ENCODE measurements at places on chromosomes 1 and 21.

DNA sequence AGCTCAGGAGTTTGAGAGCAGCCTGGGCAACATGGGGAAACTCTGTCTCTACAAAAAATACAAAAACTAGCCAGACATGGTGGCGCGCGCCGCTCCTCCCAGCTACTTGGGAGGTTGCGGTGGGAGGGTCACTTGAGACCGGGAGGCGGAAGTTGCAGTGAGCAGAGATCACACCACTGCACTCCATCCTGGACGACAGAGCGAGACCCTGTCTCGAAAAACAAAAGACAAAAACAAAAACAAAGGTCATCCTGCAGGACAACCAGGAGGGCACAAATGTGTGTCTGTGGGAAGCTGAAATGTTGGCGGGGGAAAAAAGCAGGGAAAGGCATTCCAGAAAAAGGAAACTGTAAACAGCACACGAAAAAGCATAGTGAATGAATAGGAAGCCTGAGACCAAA lies 104.1 kb upstream of the HNRNPU start:
- DNase-seq, result no peak

GRCh38 chr1:225509770-225510169 lies 81.9 kb upstream of the LBR start:
- DNase-seq, result no peak

DNA sequence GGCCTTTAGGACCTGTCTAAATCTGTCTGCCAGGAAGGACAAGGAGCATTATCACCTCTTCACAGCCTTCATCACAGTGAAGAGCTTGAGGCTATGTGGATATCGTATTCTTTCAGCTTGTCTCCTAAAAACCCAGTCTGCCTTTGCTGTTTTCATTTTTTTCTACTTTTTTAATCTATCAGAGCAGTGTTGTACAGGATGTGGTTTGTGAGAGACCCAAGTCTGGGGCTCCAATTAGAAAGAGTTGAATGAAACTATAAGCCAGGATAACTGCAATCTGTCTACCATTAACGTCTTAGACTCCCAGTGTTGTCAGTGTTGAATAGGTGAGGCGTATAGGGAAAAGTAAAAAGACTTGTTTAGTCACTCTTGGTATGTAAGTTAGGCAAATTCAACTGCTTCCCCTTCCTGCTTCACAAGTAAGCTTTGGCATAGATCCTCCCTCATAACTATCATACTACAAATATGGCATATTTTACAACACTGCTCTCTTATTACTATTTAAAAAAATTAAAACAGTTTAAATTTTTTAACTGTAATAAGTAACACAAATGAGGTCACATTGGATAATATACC lies 1225.8 kb upstream of the PRMT6 start:
- DNase-seq, result no peak

DNA sequence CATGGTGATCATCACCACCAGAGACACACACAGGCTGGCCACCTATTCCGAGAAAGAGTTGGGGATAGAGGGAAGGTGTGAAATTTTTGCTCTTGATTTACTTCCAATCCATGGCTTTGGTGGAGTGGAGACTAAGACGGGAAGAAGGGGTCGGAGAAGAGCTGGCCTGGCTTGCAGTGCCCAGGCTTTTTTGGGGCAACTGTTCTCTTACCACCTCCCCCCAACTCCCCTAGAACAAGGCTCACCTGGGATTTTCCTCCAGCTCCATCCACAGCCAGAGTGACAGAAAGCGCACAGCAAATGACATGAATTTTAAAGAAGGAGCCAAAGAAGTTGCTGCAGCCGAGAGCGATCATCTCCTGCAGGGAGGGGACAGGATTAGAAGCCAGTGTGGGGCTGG lies 16.0 kb downstream of the SLC26A9 start:
- DNase-seq, result no peak

DNA sequence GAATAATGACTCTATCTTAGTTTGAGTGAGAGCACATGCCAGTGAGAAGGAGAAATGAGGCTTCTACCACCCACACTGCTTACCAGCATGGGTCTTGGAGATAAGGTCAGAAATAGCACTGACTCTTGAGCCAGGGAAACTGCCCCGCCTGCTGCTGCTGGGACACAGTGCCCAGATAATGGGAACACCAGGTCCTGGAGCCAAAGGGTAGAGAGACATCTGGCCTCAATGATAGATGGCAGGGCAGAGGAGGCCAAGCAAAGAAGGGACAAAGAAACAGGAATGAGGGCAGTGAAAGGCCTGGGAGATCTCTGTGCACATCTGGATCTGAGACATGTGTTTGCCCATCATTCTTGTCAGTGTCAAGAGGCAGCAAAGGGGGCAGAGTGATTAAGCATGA lies 97.4 kb downstream of the MIS18A start:
- no peak for DNase-seq

DNA sequence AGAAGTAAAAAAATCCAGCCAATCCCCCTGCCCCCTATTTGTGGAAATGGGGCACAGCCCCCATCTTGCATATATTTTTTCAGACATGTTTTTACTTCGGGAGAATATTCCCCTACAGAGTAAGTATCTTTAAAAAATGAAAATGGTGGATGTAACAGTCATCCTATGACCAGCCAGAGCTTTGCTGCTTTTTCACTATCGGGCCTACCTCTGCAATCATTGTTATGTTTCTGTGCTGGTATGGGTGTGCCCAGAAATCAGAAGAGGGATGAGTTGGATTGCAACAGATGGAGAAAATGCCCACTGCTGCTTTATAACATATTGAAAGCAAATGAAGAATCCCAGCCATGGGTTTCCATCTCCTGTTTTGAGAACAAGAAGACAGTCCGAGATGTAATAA lies 2.9 kb downstream of the CD247 start:
- DNase-seq, result no peak

GRCh38 chr1:155168456-155169210 lies 4.5 kb downstream of the KRTCAP2 start:
- no peak for DNase-seq

- no peak for DNase-seq
Observed at GRCh38 chr21:14901482-14901958, 163.3 kb downstream of the NRIP1 start.

DNA sequence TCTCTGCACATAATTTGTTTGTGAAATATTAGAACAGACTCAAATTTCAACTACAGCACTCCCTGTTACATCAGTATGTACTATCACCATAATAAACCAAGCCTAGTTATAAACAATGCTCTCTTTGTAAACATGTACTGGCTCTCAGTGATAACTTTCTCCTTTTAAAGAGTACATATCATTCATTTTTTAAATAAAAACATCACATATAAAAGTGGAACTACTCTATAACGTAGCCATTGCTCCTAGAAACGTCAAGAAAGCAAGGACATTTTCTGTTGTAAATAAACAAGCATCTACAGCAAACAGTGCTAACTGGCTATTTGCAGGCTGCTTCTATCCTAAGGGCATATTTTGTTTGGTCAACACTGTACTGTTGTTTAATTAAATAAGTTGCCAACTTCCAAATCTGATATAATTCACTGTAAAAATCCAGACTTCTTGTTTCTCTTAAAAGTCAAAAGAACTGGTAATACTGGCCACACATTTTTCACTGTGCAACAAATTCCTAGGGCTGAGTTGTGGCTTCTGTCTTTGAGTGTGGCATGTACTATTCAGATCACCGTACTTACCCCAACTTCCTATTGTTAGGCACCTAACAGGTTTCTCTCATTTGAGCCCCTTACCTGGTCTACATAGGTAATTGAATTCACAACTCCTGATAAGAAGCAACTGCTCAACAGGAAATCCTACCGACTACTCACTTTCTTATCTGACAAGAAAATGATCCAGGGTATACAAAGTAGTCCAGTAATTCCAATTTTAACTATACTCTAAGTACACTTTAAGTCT lies 111.9 kb downstream of the DENND1B start:
- no peak for DNase-seq

GRCh38 chr1:248590055-248590454 lies 7.4 kb downstream of the OR2T10 start:
- no peak for DNase-seq

DNA sequence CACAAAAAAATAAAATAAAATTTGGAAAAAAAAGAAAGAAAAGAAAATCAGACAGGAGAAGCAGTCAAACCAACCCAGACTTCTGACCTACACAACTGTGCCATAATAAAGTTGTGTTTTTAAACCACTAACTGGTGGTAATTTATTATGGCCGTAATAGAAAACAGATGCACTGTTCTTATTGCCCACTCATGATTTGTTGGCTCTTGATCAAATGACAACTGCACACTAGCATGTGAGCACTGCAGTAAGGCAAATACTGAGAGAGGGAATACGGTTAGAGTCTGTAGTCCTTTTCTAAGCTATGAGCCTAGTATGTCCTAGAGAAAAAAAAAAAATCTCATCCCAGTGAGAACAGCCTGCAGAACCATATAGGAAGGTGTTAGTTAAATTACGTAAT lies 61.2 kb upstream of the TNR start:
- DNase-seq, result no peak

GRCh38 chr1:201748335-201748734 lies 80.6 kb upstream of the IPO9 start:
- DNase-seq, result no peak

GRCh38 chr1:59986516-59987310 lies 60.1 kb upstream of the CYP2J2 start:
- no peak for DNase-seq

DNA sequence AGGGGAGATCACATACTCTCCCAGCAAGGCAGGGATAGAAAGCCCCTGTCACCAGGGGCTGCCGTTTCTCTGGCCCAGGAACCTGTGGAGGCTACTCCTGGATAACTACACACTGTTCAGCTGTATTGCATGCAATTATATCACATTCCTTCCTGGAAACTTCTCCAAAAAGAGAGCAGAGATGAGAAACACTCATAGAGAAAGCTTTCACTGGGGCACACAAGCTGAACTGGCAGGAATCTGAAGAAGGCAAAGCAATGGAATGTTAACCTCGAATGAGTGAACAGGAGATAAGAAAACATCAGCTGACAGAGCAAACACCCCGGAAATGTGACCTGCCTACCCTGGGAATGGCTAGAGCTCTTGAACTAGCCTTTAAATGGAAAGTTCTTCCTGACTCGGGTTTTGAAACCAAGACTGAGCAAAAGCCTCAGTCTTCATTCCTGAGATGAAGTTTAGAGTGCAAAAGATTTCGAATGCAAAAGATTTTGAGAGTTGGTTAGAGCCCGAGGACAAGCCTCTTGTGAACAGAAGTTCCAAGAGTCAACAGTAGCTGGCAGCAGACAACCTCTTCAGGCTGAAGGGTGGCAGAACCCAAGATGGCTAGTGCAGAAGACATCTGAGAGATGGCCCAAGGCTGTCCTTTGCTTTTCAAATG lies 32.3 kb downstream of the CCN1 start:
- DNase-seq, result no peak

DNA sequence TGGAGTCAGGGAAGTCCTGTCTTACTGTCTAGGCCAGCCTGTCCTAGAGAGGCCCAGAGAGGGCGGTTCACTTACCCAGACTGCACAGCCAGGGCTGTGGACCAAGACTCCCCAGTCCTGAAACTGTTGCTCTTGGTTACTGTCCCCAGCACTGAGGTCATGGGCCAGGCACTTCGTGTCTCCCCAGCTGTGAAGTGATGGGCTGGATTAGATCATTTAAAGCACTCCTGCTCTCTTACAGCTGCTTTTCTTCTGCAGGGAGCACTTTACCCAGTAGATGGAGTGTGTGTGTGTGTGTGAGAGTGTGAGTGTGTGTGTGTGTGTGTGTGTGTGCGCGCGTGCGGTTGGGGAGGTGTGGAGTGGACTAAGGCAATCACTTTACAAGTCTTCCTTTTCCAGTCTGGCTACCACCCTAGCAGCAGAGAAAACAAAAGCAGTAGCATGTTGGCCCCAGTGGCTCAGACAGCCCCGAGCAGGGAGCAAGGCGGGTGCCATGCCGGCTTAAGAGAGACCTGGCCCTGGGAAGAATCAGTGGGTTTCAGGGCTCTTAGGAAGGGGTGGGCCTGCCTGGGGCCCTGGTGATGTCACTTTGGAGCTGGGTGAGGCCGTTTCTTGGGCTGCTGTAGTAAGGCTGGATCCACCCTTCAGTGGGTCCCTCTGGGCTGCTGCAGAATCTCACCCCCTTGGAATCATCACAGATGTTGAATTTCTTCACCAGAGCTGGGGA lies 2.4 kb downstream of the SPSB1 start:
- DNase-seq, result no peak

DNA sequence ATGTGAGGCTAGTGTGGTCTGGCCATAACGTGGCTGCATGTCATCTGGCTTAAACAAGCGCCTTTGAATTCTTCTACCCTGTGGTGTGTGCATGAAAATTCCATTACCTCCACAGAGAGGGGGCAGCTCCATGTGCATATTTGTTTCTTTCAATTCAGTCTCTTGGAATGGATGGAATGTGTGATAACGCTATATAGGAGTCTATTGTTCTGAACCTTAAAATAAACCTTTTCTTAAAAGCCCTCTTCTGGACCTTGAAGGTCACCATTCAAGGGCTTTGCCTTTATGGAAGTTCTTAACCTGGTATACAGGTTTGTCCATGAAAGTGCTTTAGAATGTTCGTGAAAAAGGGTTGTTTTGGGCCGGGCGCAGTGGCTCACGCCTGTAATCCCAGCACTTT lies 118.2 kb upstream of the ADGRL2 start:
- no peak for DNase-seq
